ENCODE measurements at places on chromosomes 6 and 20. TPM values are rescaled to one million over a fixed set of nuclear protein-coding genes. Genes with fewer than 3 reads are reported as not detected.

GRCh38 chr20:6533761-6534479 lies 233.6 kb upstream of the BMP2 start:
- H3K36me3 ChIP-seq = no peaks in the 10 kb centered on the region
- H3K4me3 ChIP-seq = peak overlapping the region; percentile 37
- peak; percentile 91 for DNase-seq
- no peaks in the 10 kb centered on the region for H3K27me3 ChIP-seq

- DNase-seq = no peak
- no peak overlapping the region for H3K27ac ChIP-seq
- H3K4me3 ChIP-seq = no peak overlapping the region
- H3K4me1 ChIP-seq = no peaks in the 10 kb centered on the region
Observed at GRCh38 chr6:161308075-161308655, 34.3 kb upstream of the AGPAT4 start.

The HEY2 gene
- not detected for total RNA-seq

DNA sequence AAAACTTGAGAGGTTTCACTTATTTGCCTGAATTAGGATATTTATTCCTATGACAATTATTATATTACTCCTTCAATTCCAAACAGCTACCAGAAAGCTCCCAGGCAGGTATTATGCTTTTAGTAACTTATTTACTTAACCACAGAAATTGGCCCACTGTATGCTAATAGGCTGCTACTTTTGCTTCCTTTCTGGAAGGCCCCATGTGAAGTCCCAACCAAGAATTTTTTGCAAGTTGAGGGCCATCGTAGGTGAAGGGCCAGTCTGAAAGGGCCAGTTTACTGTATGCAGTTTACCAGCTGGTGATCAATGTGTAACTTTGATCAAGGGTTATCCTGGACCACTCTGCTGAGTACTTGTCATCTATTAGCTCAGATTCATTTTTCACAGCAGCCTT lies 45.0 kb downstream of the EDN1 start:
- no peaks in the 10 kb centered on the region for H3K36me3 ChIP-seq
- no peak overlapping the region for H3K27ac ChIP-seq
- no peaks in the 10 kb centered on the region for H3K27me3 ChIP-seq
- no peaks in the 10 kb centered on the region for H3K4me1 ChIP-seq
- no peak for DNase-seq

Measured in fibroblast of lung (primary cell).